ENCODE measurements at places on chromosomes 5 and 9.
A peak's percentile ranks its signal among the peaks of the same experiment; 100 is the strongest.

GRCh38 chr9:6247266-6247665 lies 31.7 kb downstream of the IL33 start:
- DNase-seq: peak; percentile 74

DNA sequence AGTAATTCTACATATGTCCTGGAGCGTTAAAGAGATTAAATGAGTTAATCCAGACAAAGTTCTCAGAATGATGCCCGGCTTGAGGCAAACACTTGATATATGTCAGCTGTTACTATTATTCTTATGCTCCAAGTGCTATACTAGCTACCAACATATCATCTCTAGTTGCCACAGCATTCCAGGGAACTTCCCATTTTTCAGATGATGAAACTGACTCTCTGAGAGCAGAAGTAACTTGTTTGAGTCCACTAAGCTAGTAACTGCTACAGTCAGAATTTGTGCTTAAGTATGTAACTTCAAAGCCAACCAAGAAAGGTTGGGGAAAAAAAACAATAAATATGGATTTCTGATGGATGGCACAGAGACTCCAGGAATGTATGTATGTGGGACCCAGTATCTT lies 98.1 kb downstream of the CDK5RAP2 start:
- no peak for DNase-seq

DNA sequence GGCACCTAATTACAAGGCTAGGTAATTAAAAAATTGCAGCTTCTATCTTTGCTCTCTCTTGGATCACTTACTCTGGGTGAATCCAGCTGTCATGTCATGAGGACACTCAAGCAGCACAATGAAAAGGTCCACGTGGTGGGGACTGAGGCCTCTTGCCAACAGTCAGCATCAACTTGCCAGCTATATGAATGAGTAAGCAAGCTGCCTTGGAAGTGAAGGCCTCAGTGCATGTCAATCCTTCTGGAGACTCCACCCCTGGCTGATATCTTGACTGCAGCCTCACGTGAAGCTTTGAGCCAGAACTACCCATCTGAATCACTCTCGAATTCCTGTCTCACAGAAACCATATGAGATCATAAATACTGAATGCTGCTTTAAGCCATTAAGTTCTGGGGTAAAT lies 140.5 kb downstream of the SNX18 start:
- peak; percentile 83 for DNase-seq

GRCh38 chr5:14379739-14380497 lies 201.7 kb upstream of the OTULINL start:
- no peak for DNase-seq

DNA sequence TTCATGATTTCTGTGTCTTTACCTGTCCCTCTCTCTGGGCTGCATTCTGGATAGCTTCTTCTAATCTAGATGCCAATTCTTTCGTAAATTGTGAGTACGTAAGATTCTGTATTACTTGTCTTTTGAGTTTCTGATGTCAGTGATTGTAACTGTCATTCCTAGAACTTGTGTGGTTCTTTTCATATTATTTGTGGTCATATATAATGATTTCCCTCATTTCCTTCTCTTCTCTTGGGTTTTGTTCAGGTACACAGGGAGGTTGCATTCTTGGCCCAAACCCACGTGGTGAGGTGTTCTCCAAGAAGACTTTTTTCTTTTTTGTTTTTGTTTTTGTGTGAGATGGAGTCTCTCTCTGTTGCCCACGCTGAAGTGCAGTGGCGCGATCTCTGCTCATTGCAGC lies 13.8 kb downstream of the UGCG start:
- no peak for DNase-seq

Measured in mammary epithelial cell (primary cell).